ENCODE measurements at places on chromosomes 16 and 17. TPM values are rescaled to one million over a fixed set of nuclear protein-coding genes. Genes with fewer than 3 reads are reported as not detected.

Gene SCIMP
- not detected for total RNA-seq

Gene CACNG5
- not detected for total RNA-seq

Gene FBXO39
- 0.29 TPM for total RNA-seq

Gene KLHL10
- total RNA-seq: not detected

Gene SSTR5
- total RNA-seq: not detected

Gene POLG2
- 2.7 TPM for total RNA-seq

Gene ECI1
- total RNA-seq: 37.2 TPM

Gene KRT33B
- not detected for total RNA-seq

Gene GAST
- total RNA-seq: not detected

Gene WFIKKN1
- total RNA-seq: 0.06 TPM

Gene ZFP3
- 2.5 TPM for total RNA-seq

Gene PRSS8
- total RNA-seq: 1.5 TPM

Gene EXOC3L1
- total RNA-seq: 12.0 TPM

GRCh38 chr16:86320237-86320595 is 190.1 kb upstream of the FOXF1 start:
- DNase-seq: no peak

DNA sequence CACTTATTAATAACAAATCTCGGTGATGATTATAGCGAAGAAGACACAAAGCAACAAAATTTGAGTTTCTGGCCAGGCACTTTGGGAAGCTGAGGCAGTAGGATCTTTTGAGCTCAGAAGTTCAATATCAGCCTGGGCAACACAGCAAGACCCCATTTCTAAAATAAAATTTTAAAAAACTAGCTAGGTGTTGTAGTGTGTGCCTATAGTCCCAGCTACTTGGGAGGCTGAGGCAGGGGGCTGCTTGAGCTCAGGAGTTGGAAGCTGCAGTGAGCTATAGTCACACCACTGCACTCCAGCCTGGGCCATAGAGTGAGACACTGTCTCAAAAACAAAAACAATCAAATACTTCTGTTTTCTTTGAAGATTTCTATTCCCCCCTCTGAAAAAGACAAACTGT is 104.9 kb downstream of the SYCE1L start:
- DNase-seq: no peak

DNA sequence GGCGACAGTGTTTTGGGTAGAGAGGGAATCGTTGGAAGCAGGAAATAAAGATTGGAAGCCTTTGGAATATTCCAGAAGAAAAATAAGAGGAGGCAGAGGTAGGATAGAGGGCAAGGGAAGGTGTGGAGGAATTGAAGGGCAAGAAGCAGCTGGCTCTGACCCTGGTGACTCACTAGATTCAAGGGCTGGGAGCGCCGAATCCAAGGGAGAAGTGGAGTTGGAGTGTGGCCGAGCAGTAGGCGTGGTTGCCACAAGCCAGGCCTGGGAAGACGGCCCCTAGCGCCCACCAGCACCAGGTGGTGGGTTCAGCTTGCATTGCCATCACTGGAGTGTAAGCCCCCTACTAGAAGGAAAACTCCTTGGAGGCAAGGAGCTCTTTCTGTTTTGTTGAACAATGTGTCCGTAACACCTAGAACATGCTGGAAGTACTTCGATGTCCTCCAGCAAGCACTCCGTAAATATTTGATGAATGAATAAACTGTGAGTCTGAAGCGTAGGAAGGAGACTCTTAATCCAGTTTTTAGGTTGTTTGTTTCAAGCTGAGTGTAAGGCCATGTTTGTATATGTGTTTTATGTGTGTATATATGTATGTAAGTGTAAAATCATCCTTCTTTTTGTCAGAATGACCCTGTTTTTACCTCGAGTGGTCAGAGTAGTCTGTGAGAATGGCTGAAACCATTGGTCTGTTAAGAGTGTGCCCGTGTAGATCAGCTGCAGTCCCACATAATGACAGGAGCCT is 139.5 kb downstream of the CMIP start:
- no peak for DNase-seq

- no peak for DNase-seq
These were observed 360.6 kb upstream of the XYLT1 start for GRCh38 chr16:17831330-17831729.

- no peak for DNase-seq
These were observed at the start of gene RUNDC1 for GRCh38 chr17:42980274-42980765. TSS of gene RUNDC1 (plus strand) at chr17:42980565. CDS start at chr17:42980577, 12 bp downstream.

- DNase-seq: no peak
These were observed 13.1 kb downstream of the CDRT4 start for GRCh38 chr17:15454346-15454745.

- no peak for DNase-seq
These were observed 228.9 kb upstream of the RPL38 start for GRCh38 chr17:73974536-73974935.

DNA sequence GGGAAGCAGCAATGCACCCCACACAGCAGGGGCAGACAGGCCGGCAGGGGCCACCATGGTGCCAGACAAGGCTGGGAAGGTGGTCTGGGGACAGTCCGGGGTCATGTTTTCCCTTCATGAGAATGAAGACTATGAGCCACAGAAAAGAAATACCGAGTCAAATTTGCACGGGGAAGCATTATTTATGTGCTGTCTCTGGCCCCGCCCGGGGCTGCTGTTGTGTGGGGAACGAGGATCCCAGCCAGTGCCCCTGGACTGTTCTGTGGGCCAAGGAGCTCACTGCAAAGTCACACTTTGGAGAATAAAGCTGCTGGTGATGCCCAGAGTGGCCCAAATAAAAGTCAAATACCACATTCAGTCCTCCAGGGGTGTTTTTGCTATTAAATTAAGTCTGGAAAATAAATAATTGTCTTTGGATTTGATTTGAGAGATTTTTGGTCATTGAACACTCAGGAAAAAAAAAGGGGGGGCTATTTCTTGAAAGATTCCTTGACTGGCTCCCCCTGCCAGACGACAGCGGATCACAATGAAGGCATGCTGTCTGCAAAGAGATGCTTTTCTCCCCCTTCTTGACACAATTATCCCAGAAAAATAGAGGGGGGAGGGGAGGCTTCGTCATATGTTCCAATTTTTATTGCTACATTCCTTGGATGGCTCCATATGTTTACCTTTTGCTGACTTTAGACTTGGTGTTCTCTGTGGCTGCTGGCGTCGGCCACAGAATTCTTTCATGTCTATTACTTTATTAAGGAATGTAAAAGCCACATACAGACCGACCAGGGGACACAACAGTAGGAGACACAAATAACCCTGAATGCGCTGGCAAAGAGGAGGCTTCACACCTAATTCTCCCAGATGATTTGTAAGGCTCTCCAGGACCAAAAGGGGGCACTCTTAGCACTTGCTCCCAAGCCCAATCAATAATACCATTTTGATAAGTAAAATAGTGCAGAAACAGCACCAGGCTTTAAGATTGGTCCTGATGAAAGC is 27.1 kb upstream of the ANKFN1 start:
- DNase-seq: peak; percentile 36

DNA sequence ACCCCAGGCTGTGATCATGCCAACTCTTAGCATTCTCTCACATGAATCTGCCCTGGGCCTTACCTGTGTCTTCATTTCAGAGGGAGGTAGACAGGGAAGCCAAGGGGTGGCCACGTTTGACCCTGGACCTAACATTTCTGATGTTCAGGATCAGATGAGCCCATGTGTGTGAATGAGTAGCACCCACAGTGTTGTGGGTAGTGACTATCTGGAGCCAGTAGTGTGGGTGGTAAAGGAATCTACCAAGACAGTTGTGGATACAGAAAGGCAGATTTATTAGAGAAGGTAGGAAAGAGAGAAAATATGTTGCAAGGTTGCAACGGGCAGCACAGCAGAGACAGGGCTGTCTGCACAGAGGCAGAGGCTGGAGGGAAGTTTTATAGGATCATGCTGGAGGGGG is 60.5 kb downstream of the TK2 start:
- DNase-seq: no peak

GRCh38 chr17:32292094-32292493 is 26.5 kb downstream of the RHBDL3 start:
- no peak for DNase-seq

All from glomerular endothelial cell (primary cell).